ENCODE measurements at places on chromosomes 7 and 10.

DNA sequence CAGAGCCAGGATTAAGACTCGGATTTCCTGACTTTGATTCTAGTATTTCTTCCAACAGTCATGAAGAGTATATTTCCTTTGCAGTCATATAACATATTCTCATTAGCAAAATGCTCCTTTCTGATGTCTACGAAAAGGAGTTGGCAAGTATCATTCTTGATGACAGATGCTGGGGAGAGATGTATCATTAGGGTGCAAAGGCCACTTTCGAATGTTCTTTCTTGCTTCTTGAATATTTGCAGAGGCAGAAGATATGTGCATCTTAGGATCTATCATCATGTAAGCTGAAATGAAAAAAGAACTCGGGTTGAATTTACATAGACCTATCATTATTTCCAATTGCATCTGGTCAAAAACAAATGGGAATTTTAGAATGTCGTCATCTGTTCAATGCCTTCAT is 294.4 kb downstream of the BAMBI start:
- ATAC-seq = no peak

GRCh38 chr10:33478089-33478674 is 143.7 kb upstream of the NRP1 start:
- ATAC-seq = no peak

DNA sequence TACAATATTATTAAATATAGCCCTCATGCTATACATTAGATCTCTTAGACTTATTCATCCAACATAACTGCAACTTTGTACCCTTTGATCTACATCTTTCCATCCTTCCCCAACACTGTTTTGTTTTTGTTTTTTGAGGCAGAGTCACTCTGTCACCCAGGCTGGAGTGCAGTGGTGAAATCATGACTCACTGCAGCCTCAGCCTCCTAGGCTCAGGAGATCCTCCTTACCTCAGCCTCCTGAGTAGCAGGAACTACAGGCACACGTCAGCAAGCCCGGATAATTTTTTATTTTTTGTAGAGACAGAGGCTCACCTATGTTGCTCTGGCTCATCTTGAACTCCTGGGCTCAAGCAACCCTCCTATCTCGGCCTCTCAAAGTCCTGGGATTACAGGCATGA is 53.3 kb downstream of the NT5C2 start:
- no peak for ATAC-seq

- no peak for ATAC-seq
Observed at GRCh38 chr10:100128951-100129350, 47.3 kb upstream of the CPN1 start.

DNA sequence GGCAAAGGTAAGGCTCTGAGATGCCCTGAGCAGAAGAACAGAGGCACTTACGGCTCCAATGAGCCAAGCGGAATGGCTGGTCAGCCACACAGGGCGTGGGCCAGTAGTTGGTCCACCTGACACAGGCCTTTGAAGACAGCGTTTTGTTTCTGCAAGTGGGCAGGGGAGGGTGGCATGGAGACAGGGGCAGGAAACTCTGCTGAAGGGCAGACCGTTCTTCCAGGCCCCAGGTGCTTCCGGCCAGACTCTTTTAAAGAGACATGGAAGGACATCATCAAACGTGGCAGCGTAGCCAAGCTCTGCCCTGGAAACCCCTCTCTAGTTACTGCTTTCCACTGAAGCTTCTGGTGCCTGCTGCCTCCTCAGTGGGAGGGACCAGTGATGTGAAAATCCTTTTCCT is 77.5 kb upstream of the KMT2E start:
- no peak for ATAC-seq

DNA sequence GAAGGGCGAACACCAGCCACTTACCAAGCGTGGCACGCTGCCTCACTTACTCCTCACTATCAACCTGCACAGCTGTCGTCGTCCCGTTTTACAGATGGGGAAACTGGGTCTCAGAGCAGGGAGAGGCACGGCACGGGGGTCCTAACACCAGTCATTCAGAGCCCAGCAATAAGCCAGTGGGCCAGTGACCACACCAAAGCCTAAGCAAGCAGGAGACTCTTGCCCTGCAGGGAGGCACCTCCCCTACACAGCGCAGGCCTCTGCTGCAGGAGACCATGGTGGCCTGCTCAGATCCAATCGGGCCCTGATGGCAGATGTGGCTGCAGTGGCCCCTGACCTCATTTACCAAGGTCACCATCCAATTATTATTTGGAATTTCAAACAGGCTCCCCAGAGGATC is 4.8 kb downstream of the SLIT1 start:
- no peak for ATAC-seq

DNA sequence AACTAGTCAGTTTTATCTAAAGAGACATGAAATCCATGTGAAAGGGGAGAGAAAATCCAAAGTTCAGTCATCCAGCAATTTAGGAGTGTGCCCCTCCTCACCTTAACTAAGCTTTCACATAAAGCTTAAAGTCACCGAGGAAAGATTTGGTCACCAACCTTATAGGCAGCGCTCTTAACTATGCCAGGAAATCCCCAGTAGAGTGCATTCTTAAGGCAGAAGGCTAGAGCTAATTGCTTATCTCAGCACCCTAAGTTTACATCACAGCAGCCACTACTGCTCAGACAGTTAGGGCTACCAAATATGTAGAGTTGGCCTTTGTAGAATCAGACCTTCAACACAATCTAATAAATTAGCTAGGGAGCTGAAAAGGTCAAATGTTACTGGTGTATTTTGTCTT is 47.9 kb downstream of the MTPN start:
- ATAC-seq = peak; percentile 51

DNA sequence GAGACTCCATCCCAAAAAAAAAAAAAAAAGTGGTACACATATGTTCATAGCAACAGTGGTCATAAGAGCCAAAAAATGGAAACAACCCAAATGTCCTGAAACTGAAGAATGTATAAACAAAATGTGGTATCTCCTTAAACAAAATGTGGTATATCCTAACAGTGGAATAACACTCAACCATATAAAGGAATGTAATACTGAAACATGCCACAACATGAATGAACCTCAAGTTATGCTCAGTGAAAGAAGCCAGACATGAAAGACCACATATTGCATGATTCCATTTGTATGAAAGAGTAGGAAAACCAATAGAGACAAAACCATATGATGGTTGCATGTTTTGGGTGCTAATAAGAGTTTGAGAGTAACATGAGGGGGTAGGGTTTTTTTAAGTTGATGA is 3.1 kb downstream of the GJC3 start:
- ATAC-seq = no peak

- ATAC-seq = peak; percentile 43
Observed at GRCh38 chr10:62071846-62072281, 170.4 kb downstream of the ARID5B start.

DNA sequence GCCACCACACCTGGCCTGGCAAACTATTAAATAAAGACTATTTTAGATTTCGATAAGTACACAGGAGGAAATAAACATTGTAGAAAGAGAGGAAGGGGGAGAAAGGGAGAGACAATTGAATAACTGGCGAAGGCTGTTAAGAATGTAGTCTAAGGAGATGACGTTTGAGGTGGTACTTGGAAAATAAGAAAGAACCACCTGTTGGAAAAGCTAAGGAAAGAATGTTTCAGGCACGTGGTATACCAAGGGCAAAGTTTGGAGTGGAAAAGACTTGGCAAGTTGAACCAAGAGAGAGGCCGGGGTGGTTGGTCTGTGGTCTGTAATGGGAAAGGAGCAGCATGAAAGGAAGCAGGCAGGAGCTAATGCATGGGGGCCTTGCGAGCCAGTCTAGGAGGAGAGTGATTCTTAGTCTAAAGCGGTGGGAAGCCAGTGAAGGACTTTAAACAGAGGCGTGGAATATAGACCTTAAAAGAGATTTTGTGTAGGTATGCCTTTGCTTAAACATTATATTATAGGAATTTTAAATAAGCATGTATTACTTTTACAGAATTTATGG is 9.4 kb downstream of the ING3 start:
- no peak for ATAC-seq

DNA sequence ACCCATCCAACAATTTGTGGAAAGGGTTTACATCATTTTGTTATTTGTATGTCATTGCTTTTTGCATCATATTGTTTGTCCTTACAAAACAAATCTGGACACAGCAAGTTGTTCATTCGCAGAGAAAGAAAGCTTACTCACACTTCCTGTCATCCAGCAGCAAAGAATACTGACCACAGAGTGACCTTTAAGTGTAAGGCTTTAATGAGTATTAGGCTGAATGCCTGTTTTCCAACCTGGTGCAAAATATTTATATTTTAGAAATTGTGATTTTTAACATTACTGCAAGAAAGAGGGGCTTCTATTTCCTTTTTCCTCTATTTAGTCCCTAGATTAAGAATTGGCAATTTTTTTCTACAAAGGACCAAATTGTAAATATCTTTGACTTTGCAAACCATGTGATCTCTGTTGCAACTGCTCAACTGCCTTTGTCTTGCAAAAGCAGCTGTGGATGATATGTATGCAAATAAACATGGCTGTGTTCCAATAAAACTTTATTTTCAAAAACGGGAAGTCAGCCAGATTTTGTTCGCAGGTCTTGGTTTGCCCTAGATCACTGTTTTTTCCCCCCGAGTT is 27.8 kb upstream of the ITGB1 start:
- ATAC-seq = no peak

- ATAC-seq = no peak
Observed at GRCh38 chr10:126972635-126973414, 67.6 kb downstream of the DOCK1 start.

DNA sequence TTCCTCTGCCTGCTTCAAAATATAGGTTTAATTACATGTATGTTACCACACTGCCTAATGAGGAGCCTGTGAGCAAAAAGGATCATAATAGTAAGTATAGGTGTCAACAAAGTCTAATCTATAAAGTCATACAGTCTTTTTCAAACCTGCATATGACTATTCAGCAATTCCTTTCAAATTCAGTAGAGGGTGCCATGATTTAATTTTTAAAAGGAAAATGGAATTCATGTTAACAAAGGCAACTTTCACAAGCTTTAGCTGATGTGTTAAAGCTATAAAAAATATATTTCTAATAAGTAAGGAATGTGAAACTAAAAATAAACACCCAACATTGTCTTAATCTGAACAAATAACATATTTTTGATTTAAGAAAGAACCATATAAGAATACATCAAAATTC is 52.1 kb downstream of the MPP7 start:
- ATAC-seq = no peak

DNA sequence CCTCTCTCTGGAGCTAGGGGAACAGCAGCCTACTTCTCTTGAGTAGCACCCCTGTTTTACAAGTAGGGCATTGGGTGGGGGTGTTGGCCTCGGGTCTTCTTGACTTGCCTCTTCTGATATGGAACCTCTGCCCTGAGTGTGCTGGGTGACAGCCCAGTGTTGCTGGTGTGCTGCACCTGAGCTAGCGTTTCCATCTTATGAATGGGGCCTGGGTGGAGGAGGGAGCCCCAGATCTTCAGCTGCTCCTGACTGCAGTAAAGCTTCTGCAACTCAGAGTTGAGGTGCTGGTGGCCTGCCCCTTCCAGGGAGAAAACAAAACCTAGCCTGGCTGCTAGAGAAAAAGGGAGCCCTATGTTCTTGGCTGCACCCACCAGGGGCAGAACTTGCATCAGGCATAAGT is 202.5 kb upstream of the SHH start:
- no peak for ATAC-seq

GRCh38 chr10:104146882-104147281 is 24.9 kb downstream of the SFR1 start:
- ATAC-seq = no peak

DNA sequence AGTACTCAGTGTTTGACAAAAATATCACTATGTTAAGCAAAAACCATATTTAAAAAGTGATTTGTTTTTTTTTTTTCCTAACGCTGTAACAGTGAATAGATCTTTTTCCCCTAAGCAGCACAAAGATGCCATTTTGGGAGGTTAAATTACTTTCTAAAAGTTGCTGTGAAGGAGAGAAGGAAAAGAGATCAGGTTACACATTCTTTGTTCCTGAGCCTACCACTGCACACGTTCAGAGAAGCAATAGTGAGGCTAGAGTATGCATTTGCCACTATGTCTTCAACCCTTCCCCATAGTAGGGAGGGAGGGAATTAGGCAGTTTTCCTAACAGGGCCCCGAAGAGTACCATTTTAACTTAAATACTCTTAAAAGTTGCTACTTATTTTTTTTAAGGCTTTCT is 38.9 kb downstream of the BMPR1A start:
- ATAC-seq = no peak

DNA sequence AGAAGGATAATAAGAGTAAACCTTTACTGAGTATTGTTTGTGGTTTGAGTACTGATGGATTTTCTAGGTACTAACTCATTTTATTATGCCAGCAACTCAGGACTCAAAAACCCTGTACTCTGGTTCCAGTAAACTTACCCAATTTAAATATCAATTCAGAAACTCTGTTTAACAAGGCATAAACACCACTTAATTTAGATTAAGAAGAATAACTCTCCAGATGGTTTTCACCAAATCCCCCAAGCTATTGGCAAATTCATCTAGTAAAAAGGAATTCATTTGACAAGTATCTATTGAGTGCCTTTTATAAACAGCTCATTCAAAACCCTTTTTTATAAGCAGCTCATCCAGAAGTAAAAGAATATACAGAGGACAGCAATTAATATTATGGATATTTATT is 572.4 kb downstream of the PHTF2 start:
- ATAC-seq = no peak

GRCh38 chr7:33351709-33352108 is 222.3 kb downstream of the BBS9 start:
- no peak for ATAC-seq

GRCh38 chr10:119539359-119539825 is 3.1 kb downstream of the RGS10 start:
- no peak for ATAC-seq

Measured in activated CD4-positive, CD25-positive, alpha-beta regulatory T cell treated with anti-CD3 and anti-CD28 coated beads, Interleukin-2, amount 50 U/mL, for 24 hours (primary cell).